ENCODE measurements at places on chromosomes 3 and 15.
A peak's percentile ranks its signal among the peaks of the same experiment; 100 is the strongest.

DNA sequence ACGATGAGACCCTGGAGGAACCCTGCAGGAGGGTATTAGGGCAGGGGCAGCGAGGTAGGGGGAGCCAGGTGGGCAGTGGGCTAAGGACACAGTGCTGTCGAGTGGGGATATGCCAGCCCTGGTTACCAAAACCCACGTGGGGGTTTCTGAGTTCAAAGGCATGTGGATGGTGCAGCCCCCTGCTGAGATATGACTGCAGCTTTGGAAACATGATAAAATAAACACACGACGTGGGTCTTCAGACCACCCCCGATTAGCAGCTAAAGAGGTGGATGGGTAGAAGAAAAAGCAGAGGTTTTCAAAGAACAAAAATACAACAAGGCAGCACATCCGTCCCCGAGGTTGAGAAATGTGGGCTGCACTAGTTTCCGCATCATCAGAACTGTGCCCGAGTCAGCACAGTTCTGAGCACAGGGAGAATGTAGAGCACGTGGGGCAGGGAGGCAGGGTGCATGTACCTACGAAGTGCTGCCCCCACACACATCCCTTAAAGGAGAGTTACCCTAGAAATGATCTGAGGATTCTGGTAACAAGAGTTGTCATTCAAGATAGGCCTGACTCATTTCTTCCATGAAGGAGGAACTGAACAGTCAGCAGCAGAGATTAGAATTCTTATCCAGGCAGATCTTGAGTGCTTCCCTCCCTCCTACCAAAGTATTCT is 121.3 kb downstream of the RPLP1 start:
- DNase-seq: no peak

GRCh38 chr3:180457225-180457624 is 144.7 kb upstream of the TTC14 start:
- DNase-seq: no peak

GRCh38 chr3:10968401-10968800 is 24.1 kb upstream of the SLC6A1 start:
- DNase-seq: no peak

DNA sequence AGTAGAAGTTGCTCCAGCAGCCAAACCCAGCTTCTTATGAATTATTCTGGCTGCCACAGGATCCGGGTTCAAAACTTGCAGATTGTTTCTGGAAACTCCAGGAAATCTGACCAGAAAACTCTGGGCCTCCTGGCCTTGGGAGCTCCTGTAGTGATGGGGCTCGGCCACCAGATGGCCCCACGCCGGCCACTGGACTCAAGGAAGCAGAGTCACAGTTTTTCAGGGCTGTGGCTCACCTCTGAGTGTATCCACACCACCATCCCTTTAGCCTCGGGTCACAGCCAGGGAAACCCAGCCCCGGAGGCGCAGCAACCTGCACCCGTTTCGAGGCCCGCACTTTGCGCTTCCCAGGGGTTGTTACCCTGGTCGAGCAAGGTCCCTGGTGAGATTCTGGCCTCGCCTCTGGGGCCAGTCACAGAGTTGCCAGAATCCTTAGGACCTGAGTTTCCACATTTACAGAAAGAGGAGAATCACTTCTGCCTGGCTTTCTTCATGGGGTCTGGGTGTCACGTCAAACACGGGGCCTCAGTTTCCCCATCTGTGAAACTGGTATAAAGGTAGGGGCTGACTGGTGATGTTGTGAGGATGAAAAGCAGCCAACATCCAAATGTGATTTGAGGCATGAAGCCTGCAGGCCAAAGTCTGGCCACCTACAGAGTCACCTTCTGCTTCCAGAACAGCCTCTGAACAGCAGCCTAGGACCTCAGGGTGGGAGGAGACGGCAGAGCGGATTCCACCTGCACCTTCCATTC is 53.5 kb upstream of the LCTL start:
- DNase-seq: peak; percentile 75

DNA sequence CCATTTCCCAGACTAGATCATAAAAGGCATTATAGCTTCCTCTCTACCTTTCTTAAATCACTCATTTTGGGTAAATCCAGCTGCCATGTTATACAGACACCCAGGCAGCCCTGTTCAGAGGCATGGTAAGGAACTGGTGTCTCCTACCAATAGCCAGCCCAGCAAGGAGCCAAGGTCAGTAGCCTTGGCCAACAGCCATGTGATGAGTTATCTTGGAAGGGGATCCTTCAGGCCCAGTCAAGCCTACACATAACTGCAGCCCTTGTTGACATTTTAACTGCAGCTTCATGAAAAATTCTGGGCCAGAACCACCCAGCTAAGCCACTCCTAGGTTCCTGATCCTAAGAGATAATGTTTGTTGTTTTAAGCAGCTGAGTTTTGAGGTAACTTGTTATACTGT is 29.0 kb upstream of the ZMAT3 start:
- DNase-seq: peak; percentile 75

DNA sequence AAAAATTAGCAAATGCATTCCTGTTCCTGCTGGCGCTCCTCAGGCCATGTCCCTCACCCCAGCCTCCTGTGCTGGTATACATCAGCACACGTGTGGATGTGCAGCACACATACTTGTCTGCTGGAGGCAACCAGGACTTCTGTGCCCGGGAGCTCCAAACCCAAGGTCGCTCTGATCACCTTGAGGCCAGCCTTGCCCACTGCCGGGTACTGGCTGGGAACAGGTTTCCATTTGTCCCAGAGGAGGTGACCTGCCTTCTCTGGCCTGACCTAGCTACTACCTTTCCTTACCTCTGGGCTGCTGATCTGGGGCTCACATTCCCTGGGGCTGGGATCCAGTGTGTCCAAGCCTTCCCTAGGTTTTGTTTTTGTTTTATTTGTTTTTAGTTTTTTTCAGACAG is 12.1 kb downstream of the PRKCD start:
- no peak for DNase-seq

DNA sequence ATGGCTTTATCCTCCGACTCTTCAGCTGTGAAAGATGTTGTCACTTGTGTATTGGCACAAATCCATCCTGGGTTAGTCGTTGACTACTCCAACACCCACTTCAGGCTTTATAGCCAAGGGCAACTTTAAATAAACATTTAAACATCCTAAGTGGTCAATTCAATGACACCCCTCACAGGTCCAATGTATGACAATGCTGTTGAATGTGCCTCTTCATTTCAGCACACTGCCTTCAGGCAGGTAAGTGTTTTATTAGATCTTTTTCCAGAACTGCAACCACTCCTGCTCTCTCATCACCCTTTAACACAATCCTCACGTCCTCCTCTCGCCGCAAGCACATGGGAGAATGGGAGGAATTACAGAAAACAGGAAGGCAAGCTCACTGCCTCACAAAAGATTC is 30.3 kb downstream of the IL12A start:
- DNase-seq: no peak

- DNase-seq: no peak
Measured at GRCh38 chr15:66095871-66096687, 157.5 kb downstream of the MEGF11 start.

- DNase-seq: no peak
Measured at GRCh38 chr15:63135281-63135680, 13.6 kb downstream of the LACTB start.

DNA sequence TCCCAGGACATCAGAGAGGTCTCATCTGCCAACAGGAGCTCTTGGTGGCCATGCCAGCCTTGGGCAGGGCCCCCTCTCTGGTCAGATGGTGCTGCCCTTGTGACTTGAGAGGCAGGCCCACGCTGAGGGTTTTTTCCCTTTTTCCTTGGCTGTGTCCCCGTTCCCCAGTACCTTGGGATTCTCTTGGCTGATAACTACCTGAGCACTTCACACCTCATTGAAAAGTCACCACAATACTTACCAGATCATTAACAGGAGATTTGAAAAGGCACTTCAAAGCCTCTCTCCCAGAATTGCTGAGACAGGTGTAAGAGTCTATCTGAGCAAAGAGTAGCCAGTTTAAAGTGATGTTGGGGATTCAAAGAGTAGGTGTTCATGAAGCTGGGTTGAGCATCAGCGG is 15.1 kb upstream of the TMEM158 start:
- DNase-seq: no peak

DNA sequence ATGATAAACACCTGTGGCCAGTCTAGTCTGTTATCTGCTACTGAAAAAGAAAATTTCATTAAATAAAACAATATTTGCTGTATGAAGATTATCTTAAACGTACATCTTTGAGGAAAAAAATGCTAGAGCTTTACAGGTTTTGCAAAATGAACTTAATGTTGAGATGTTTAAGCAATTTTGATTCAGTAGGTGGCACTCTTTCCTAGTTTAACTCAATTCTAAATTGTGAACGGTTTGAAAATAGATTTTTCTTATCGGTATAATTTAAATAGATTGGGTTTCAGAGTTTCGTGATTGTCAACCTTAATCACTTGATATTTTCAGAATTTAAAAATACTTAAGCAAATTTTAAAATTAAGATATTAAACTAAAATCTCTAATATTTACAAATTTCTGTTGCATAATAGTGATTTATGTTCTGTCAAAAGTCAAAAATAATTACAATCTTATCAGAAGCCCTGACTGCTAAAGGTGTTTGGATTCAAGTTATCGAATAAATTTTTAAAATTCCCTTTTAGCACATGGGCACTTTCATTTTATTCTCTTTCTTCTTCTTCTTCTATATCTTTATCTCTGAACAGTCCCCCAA is 7.0 kb upstream of the RNF111 start:
- DNase-seq: peak; percentile 39

- DNase-seq: no peak
Measured at GRCh38 chr3:29494305-29495036, 213.6 kb downstream of the RBMS3 start.

GRCh38 chr15:70196372-70197316 is 98.9 kb upstream of the TLE3 start:
- peak; percentile 44 for DNase-seq

- no peak for DNase-seq
Measured at GRCh38 chr3:37620071-37620635, 241.5 kb upstream of the CTDSPL start.
